ENCODE measurements at places on chromosomes 1 and 21.

DNA sequence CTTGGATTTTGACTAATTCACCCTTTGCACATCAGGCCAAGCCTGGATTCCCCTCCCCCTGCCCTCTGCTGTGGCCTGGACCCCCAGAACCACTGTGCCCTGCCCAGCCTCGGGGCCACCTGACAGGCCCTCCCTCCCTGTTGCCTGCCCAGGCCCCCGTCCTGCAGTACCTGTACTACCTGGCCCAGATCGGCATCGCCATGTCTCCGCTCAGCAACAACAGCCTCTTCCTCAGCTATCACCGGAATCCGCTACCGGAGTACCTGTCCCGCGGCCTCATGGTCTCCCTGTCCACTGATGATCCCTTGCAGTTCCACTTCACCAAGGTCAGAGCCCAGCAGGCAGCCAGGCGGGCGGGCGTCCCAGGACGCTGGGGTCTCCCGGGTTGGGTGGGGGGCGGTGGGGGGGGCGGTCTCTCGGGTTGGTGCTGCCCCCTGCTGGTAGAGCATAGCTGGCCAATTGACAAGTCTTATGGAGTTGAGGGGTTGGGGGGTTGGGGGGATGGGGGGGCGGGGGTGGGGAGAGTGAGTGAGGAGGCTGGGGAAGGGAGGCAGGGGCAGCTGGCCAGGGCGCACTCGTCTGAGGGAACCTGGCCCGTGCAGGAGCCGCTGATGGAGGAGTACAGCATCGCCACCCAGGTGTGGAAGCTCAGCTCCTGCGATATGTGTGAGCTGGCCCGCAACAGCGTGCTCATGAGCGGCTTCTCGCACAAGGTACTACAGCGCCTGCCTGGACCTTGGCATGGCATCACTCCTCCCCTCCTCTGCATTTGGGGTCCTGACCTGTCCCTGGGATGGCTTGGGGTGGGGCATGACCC, 10.7 kb downstream of the AMPD2 start:
- DNase-seq, result no peak

GRCh38 chr1:23718482-23718881, 24.8 kb upstream of the ELOA start:
- peak; percentile 47 for DNase-seq

GRCh38 chr1:200364091-200364759, 45.6 kb downstream of the ZNF281 start:
- no peak for DNase-seq

- peak; percentile 61 for DNase-seq
Observed at GRCh38 chr1:198295225-198295624, 138.4 kb downstream of the NEK7 start.

DNA sequence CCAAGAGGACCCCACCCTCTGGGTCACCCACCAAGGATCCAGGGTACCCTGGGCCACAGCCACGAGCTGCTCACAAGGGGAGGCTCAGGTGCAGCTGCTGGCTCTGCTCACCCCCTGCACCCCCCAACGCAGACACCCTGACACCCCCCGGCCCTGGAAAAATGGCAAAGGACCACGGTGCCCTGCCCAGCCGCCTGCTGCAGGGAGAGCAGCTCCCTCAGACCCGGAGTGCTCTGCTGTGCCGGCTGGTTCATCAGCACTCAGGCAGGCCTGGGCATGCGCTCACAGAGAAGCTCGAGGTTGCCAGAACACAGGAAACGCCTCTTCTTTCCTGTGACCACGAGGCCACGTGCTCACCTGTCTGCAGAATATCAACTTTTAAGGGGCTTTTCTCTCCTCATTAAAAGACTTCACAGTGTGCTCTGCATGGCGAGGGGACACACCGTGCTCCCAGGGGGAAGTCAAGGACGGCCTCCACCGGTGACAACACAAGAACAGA, 4.3 kb upstream of the C1QTNF12 start:
- peak; percentile 31 for DNase-seq

DNA sequence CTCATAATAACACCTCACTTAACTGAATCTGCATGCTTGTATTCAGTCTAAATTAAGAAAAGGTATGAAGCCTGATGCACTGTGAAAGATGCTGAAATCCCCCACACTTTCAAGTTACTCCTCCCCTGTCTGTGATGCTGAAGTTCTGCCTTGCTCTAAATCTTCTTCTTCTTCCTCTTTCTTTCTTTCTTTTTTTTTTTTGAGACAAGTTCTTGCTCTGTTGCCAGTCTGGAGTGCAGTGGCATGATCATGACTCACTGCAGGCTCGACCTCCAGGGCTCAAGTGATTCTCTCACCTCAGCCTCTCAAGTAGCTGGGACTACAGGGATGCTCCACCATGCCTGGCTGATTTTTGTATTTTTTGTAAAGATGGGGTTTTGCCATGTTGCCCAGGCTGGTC, 231.0 kb upstream of the B3GALT2 start:
- DNase-seq, result no peak

- DNase-seq, result no peak
Observed at GRCh38 chr1:156599811-156600210, 1.5 kb downstream of the GPATCH4 start.

DNA sequence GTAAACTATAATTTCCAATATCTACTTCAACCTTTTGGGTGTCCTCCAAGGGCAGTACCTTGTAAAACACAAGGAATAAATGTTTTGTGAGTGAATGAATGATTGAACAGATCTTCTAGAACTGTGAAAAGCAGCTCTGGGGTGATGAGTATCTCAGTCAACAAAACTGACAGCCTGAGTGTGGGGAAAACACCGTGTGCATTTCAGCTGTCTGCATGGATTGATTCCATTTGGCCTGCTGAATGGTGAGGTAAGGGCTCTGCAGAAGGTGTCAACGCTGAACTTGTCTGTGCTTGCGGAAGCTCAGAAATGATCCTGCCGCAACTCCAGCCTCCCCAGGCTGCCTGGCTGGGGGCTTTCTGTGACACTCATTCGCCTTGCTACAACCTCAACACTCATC, 7.4 kb upstream of the AGMAT start:
- peak; percentile 55 for DNase-seq

- no peak for DNase-seq
Observed at GRCh38 chr1:116699605-116700004, 32.1 kb upstream of the IGSF3 start.

GRCh38 chr1:242813490-242814091, 289.1 kb upstream of the PLD5 start:
- DNase-seq, result no peak

DNA sequence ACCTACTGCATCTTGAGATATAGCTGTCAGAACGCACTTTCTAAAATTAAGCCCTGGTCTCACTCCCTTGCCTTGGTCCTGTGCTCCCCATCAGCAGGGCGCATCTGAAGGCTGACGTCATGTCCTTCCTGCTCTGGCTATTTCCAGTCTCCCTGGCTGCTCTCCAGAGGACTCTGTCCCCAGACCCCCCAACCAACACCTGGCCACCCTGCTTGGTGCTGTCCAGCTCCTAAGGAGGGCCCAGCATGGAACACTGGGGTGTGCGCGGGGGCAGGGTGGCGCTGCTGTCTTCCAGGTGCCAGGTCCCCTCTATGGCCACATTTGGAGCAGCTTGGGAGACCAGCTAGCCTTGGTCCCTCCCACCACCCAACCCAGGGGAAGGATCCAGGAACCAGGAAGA, 8.3 kb downstream of the TNNT2 start:
- DNase-seq, result no peak

- no peak for DNase-seq
Observed at GRCh38 chr1:180905927-180906326, 6.8 kb upstream of the KIAA1614 start.

DNA sequence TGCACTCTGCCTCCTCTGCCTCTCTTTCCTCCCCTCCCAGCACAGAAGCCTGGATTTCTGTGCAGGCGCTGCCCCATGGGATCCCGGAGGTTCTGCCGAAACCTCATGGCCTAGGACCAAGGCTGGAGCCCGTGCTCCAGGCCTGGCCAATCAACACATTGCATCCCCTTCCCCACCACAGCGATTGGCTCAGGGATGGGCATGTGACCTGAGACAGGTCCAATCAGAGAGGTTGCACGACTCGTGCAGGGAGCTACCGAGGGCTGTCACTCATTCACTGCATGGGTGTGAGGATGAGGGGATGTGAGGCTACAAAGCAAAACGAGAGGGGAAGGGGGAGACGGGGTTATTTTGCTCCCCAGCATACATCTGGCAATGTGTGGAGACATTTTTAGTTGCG, 3.3 kb upstream of the CELA2B start:
- no peak for DNase-seq

DNA sequence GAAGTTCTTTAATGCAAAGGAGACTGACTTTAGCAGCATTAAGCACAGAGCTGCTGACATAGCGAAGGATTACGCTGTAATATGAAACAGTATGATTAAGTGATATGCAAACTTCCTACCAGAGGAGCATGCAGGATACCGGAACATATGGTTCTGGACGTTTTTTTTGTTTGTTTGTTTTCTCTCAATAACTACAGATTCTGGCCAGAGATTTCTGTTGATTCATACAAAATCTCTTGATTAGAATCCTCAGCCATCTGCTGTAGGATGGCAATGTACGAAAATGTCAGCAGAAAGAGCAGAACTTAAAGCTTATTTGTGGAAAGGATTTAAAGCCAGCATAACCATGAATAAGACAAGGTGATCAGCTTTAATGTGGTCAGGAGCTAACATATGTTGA, 970.7 kb downstream of the KCNT2 start:
- DNase-seq, result peak; percentile 77

GRCh38 chr1:109542657-109543056, 3.0 kb downstream of the GPR61 start:
- no peak for DNase-seq

- DNase-seq, result peak; percentile 74
Observed at GRCh38 chr21:29318354-29318753, 19.6 kb downstream of the BACH1 start.

DNA sequence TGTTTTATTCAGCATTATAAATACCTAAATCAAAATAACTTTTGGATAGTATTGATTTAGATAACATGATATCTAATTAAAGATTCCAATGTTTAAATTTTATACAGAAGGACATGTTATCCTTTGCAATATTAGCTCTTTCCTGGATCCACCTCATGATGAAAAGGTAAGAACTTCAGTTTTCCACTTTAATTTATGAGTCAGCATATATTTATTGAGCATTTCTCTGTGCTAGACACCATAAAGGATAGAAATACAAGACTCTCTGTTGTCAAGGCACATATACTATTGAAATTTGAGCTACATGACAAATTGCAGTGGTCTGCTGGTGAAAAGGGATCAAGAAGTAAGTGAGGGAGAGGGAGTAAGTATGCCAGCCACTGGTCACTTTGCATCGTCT, 68.1 kb upstream of the EXO1 start:
- no peak for DNase-seq

GRCh38 chr1:107357376-107357775, 216.5 kb downstream of the NTNG1 start:
- no peak for DNase-seq

DNA sequence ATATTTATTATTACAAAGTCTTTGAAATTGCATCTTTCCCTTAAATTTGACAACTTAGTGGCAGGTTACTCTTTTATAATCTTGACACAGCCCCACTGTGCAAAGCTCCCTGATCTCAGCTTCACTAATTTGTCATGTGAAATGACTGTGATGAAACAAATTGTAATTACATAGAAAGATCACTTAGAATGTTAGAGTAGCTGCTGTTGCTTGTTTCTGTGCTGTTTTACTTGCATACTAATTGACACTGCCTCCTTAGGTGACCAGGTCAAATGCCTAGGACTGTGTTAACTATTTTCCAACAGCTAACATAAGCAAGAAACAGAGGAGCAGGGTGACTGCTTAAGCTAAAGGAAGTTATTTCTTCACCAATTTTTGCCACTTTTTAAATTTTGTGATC, 211.3 kb downstream of the ZNF326 start:
- DNase-seq, result no peak
